ENCODE measurements at places on chromosomes 12 and 14.

DNA sequence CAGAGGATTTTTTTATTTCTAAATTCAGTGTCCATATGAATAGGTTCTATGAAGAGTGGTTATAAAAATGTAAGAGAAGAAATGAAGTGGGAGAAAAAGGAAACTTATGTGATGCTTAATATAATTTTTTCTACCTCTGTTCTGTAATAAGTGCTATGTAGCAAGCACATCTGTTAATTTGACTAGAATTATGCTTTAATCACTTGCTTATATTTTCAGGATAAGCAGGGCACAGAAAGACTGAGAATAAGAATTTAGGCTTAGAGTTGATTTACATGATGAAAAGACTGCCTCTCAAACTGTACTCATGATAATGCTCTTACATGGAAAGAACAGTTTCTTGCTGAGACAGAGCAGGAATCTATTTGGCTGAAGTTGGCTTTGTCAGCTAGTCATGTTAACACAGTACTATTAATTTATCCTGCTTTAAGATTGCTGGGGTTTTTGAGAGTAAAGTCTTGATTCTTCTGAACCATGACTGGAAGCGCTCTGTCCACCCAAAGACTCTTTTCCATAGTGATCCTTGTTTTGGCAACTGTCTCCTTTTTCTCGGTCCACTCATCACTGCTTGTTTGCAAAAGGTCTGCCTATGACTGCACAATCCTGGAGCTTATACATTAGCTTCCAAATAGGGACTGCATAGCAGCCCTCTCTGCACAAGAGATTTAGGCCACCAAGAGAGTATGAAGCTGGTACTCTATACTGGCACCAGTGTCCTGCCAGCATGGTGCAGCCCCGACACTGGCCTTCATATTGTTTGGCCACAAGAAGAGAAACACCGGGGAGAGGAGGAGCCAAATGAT, 98.8 kb downstream of the AKAP6 start:
- no peak for DNase-seq

DNA sequence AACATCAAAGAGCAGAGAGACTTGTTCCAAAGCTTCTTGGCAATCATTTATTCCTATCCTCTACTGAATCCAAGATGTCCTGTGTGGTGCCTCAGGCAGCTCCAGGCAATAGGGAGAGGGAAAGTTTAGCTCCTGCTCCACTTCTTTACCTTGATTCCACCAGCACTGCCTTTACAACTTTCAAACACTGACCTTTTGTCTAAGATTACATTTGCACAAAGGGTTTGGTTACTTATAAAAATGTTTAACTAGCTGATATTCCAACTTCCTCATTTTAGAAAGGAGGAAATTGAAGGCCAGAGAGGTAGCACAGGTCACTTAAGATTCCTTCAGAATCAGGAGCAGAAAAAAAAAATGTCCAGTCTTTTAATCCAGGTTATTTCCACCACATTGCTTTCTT, 192.7 kb downstream of the BTG1 start:
- DNase-seq = no peak

DNA sequence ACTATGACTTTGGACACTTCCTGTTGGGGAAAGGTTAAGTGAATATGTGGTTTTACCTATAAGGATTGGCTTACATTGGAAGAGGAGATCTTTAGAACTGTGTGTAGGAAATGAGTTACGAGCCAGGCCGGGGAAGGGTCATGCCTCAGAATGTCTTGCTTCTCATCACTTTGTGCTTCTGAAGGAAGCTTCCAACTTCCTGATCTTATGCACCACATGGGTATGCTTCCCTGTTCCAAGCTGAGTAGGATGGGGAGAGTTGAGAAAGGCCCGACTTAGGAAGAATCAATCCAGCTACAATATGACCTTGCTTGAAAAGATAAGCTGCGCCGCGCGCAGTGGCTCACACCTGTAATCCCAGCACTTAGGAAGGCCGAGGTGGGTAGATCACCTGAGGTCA, 59.9 kb downstream of the STXBP6 start:
- no peak for DNase-seq

GRCh38 chr12:650983-651382, 12.3 kb downstream of the NINJ2 start:
- DNase-seq = no peak

GRCh38 chr12:118371321-118372282, 1.1 kb downstream of the TAOK3 start:
- no peak for DNase-seq

DNA sequence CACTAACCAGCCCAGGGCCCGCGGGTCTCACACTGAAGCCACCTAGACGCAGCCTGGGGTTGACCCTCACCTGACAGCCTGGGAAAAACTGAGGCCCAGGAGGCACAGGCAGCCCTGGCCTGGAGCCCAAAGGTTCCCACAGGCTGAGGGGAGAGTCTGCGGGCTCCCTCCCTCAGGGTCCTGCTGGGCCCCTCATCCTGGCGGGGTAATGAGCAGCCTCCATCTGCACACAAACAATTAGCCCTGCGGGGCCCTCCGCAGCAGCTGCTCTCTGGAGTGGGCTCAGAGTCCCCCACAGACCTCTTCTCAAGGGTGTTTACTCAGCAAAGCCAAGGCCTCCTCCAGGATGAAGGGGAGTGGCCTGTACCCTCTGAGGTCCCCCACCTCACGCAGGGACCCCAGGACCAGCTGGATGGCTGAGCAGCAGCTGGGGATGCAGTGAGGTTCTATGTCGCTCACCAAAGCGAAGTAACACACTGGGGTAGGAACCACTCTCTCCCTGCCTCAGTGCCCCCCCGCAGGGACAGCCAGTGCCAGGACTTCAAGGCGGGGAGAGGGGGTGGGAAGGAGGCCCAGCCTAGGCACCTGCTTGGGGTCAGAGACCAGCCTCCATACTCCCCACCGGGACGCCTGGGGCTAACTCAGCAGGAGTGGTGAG, 7.3 kb downstream of the AKT1 start:
- DNase-seq = no peak

GRCh38 chr12:64042911-64043310, 179.2 kb downstream of the KICS2 start:
- no peak for DNase-seq

DNA sequence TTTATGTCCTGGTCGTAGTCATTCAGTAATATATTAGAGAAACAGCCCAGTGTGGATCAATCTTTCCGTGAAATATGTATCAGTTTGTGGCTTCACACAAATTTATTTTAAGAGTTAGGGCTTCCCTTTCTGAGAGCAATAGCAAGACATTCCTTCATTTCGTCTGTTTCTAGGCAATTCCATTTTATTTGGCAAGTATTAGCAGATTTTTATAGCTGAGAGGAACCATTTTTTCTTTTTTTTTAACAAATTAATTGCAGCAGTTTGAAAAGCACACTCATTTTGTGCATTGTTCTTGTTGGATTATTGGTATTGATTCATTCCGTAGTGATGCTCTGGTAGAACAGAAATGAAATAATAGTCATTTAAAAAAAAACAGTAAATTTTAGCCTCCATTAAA, 132.9 kb downstream of the SRGAP1 start:
- no peak for DNase-seq

DNA sequence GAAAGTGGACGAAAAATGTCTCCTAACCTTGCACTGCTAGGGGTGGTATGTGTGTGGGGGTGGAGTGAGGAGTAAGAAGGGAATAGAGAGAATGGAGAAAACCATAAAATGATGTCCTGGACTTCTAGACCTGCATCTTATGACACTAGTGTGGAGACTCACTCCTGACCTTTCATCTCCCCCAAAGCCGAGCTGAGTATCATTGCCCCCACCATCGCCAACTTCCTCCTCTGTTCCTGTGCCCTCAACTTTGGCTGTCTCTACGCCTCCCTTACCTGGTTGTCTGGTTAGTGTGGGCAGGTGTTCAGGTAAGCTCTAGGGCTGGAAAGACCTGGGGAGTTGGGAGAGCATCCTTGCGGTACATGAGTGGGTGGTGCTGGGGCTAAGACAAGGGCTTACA, 4.5 kb upstream of the KLHL33 start:
- DNase-seq = no peak

- DNase-seq = no peak
Measured at GRCh38 chr12:110861729-110862128, 14.9 kb downstream of the CCDC63 start.

DNA sequence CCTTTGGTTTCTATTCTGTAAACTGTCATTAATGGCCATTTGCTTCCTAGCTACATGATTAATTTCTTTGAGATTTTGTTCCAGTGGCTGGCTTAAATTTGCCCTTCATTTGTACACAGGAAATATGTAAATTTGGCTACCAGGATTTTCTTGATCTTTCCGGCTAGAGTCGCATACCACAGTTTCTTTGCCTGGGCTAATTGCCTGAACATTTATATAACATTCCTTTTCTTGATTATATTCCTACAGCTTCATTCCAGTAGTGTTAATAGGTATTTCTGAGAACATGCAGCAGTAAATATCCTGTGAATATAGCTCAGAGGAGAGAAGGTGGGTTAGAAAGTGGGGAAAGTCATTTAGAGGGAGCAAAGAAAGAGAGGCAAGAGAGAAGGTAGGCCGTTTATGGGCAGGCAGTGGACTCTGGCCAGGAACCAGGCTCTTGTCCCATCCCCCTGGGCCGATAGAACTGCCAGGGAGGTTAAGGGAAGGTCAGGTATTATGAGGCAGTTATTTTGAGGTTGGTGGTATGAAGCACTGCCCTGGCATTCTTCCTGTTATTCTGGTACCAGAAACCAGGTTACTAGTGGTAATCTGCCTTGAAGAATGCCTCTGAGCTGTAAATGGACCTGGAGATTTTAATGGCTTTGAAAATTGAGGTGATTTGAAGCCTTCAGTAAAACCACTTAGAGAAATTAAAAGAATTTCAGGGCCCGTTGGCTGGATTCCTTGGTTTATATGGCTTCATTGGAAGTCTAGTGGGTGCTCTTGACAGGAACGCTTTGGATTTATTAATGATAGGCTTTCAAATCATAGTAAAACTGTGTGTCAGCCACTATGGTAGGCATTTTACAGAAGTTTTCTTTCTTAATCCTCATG, 4.4 kb downstream of the RNF10 start:
- no peak for DNase-seq

DNA sequence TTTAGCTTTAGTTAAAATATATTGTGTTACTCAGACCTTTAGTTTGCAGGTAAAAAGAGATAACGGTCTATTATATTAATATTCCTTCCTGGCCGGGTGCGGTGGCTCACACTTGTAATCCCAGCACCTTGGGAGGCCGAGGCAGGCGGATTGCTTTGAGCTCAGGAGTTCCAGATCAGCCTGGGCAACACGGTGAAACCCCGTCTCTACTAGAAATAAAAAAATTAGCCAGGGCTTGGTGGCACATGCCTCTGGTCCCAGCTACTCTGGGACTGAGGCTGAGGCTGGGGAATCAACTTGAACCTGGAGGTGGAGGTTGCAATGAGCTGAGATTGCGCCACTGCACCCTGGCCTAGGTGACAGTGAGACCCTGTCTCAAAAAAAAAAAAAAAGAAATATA, 13.2 kb upstream of the EID3 start:
- DNase-seq = no peak

- no peak for DNase-seq
Measured at GRCh38 chr12:127570387-127570786, 696.6 kb upstream of the TMEM132C start.

DNA sequence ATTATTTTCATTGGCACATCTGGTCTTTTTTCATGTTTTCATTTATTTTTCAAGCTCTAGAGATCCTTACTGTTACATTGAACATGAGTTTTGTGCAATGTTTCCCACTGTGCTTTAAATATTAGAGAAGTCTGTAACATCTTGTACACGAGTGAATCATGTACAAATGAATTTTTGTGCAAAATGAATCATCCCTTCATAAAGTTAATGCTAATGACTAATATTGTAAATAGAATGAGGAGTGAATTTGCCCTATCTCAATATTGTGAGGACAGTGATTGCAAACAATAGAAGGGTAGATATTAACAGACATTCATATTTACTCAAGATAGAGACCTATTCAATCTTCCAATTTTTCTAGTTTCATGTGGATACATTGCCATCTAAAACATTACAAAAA, 463.3 kb upstream of the FOXG1 start:
- no peak for DNase-seq

DNA sequence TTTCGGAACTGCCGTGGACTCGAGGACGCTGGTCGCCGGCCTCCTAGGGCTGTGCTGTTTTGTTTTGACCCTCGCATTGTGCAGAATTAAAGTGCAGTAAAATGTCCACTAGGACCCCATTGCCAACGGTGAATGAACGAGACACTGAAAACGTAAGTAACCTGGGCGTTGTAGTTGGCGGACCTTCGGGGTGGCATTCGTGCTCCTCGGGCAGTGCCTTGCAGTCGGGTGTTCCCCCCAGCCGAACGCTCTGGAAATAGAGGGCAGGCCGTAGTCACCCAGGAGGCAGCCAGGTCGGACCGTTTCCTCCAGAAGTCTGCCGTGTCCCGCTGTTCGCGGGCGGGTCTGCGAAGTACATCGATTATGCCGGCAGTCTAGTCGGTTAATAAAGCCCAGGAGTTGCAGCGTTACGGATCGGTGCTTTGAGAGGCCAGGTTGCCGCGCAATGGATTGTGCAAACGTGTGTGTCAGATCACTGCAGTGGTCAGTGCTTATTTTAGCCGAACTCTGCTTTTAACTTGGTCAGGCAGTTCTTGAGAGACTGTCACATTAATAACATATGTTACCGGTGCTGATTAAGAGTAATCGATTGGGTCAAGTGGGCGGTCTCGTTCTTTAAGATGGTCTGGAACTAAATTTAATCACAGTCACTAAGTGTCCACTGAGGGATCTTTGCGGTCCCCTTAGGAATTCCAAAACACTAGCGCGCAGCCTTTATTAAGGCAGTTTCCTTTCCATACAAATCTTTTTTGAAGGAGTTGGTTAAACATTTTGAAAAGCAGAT, 906 bp downstream of the MARK3 start:
- no peak for DNase-seq
